Amygdala (tissue), 56 donors: ENCODE measurements at places on chromosomes 3 and 15.

GRCh38 chr3:52215351-52215750 is 10.1 kb downstream of the TLR9 start:
- DNase-seq: no peak

DNA sequence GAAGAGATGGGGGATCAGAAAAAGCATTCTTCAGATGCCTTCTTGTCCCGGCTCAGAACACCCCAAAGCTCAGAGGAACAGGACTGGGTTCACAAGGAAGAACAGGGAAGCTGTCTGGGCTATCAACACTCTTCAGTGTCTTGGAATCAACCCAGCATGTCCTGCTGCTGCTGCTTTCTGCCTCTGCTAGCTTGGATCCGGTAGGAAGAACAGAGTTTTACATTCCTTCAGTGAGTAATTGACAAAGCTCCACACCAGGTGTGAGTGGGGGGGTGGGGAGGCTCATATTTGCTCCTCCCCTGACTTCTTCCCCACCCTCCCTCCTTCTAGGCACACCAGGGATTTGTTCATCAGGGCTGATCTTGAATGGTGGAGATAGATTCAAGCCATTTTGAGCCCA is 13.1 kb upstream of the ETV5 start:
- DNase-seq: no peak

DNA sequence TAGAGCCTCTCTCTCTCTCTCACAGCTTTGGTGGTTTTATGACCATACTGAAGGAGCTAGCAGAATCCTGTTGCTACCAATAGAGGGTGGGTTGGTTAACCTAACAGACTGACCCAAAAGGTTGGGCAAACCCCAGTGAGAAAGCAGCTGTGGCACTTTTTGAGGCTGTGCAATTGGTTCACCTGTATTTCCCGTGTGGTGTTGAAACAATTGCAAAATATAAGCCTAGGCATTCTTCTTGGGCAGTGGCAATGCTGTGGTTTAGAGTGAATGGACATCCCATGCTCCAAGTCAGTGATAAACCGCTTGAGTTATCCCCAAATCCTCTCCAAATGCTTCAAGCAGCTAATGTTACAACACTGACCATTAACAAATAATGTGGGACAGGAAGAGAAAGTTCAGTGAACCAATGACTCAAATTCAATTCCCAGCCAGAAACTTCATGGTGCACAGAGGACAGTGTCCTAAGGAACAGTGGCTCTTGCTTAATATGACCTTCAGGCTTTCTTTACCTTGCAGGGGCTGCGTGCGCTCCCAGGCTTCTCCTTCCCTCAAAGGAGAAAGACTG is 261.9 kb upstream of the ICE2 start:
- DNase-seq: no peak

DNA sequence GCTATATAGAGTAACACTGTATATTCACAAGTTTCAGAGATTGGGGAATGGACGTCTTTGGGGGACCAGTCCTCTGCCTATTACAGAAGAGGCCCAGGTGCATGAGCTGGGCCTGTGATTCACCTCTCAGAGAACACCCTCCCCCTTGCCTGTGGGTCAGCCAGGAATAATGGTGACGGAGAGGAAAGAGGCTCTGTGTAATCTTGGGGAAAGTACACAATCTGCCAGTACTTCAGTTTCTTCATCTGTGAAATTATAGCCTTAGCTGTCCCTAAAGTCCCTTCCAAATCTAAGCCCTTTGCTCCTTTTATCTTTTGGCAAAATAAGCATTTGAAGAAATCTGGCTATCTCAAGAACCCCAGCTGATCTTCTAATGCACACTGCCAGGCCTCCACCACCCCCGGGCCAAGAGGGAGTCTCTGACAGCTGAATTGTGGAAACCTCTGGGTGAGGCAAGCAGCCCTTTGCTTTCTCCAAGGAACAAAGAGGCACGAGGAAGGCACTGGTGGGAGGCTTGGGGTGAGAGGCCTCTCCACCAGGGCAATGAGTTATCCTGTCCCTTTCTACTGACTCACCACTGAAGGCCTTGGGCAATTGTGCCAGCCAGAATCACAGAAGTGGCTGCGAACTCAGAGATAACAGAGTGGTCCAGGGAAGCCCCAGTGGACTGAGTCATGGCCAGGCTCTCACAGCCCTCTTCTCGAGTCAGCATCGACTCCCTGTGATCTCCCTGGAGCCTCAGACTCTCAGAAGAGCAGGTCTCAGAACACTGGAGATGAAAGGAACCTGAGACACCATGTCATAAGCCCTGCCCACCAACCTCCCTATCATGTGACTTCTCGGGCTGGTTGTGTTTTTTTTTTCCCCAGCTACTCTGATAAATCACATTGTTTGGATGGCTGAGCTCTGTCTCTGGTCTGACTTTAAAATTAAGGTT is 31.8 kb downstream of the CCNL1 start:
- no peak for DNase-seq

DNA sequence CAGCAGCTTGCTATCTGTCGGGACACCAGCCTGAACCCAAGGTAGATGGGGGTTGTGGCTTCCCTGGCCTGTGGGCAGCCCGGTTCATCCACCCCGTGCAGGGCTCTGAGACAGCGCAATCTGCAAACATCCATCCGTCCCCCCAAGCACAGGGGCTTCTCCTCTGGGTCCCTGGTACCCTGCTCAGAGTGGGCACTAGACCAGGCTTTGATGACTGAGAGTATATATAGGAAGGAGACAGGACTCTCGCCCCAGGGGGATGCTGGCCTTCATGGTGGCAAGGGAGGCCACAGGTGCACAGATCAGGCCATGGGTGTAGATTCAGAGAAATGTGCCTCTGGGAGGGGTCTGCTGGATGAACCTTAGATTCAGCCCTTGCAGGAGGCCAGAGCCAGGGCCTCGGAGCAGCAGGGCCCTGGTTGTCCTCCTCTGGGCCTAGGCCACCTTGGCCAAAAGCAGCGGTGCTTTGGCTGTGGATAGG is 40.3 kb downstream of the CFAP100 start:
- no peak for DNase-seq

DNA sequence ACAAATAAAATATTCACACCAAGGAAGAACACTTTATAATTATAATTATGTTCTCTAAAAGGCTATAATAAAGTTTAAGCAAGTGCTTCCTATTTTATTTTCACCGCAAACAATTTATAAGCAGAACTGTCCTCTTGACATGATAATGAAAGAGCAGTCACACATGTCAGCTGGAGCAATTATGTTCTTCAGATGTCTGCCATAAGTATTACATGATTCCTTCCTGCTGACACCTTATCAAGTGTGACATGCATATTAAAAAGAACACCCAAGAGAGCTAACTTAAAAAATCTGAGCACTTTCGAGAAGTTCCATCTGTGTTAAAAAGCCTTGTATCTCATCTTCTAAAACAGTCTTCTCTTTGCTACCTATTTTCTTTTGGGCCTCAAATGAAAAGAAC is 249.5 kb downstream of the SQOR start:
- DNase-seq: no peak

- DNase-seq: peak; percentile 60
Measured at GRCh38 chr15:69893863-69894262, 203.9 kb downstream of the TLE3 start.

DNA sequence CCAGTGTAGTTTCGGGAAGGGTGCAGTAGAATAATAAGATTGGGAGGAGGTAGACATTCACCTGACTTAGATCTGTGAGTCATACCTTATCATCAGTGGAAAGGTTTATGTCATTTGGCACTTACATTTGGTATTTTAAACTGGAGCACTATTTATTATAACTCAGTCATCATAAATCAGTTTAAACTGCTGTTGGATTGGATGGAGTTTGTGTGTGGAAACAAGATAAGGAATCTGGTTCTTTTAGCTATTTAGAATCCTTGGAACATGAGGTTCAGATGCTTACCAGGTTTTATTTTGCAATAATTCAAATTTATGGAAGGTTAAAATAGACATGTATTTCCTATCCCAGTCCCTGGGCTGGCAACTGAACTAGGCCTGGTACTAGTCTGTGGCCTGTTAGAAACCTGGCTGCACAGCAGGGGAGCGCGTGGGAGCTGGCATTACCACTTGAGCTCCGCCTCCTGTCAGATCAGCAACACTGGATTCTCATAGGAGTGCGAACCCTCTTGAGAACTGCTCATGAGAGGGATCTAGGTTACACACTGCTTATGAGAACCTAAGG is 34.5 kb downstream of the ZFAND6 start:
- no peak for DNase-seq

DNA sequence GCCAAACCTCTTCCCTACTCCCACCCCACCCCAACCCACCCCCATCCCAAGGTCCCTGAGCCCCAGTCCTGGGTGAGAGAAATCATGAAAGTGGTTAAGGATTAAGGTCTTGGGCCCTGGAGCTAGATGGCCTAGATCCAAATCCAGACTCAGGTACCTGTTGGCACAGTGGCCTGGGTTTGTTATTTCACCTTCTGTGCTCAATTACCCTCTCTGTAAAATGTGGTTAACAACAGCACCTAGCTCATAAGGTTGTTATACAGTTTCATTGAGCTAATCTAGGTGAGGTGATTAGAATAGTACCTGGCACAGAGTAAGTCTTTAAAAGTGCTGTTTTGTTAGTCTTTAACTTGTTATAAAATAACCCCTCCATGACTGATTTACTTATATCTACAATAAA is 6.4 kb upstream of the SNUPN start:
- no peak for DNase-seq

DNA sequence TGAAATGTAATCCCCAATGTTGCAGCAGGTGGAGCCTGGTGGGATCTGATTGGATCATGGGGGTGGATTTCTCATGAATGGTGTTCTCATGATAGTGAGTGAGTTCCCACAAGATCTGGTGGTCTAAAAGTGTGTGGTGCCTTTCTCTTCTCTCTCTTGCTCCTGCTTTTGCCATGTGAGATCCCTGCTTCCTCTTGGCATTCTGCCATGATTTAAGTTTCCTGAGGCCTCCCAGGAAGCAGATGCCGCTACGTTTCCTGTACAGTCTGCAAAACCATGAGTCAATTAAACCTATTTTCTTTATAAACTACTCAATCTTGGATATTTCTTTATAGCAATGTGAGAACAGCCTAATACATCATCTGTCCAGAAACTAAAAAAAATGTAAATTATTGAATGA is 298.3 kb downstream of the MEX3B start:
- DNase-seq: no peak

GRCh38 chr3:185625784-185626183 is 39.7 kb downstream of the SENP2 start:
- DNase-seq: no peak

- no peak for DNase-seq
Measured at GRCh38 chr15:27545494-27546255, 553.4 kb downstream of the OCA2 start.

- no peak for DNase-seq
Measured at GRCh38 chr3:119318876-119319275, 24.7 kb downstream of the ARHGAP31 start.

GRCh38 chr15:100234158-100235029 is 107.4 kb downstream of the ADAMTS17 start:
- no peak for DNase-seq

DNA sequence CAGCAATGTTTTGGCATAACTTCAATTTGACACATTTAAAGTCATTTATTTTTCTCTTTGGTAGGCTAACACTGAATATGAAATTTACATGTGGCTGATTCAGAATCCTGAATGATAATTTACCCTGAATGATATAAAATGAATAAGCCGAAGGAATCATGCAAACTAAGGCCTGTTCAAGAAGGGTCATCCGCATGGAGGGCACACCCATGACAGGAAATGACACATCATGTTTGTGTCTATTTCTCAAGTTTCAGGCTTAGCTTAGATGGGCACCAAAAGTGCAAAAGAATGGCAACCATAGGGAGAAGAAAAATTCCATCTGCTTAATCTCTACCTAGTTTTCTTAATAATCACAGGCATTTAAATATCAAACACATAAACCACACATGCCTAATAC is 141.5 kb downstream of the DUT start:
- DNase-seq: no peak

DNA sequence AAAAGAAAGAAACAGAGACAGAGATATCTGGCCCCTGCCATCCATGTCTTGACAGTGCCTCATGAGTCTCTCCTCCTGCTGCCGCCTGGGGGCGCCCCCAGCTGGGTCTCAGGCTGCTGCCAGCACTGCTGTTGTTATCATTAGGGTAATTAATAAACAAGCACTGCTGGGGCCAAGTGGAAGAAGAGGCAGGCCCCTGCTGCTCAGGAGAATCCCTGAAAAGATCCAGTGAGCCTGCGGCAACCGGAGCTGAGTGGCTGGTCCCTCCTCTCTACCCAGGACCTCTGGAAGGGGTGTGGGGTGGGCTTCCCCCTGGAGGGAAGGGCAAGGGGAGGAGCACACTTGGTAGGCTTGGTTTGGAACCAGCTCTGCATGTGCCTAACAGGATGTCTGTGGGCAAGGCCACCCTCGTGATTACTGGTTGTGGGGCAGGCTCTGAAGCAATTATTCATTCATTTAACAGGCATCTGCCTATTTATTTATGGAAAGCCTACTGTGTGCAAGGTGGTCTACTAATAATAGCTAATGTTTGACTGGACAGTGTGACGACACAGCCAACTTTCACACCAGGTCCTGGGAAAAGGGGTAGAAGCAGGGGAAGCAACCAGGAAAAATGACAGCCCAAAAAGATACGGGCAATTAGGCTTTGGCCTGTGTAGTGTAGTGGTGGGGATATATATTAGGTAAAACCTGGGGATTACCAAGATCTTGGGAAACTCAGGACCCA is 1.2 kb upstream of the TYRO3 start:
- peak; percentile 60 for DNase-seq

GRCh38 chr3:185070491-185071286 is 82.2 kb downstream of the C3orf70 start:
- no peak for DNase-seq

DNA sequence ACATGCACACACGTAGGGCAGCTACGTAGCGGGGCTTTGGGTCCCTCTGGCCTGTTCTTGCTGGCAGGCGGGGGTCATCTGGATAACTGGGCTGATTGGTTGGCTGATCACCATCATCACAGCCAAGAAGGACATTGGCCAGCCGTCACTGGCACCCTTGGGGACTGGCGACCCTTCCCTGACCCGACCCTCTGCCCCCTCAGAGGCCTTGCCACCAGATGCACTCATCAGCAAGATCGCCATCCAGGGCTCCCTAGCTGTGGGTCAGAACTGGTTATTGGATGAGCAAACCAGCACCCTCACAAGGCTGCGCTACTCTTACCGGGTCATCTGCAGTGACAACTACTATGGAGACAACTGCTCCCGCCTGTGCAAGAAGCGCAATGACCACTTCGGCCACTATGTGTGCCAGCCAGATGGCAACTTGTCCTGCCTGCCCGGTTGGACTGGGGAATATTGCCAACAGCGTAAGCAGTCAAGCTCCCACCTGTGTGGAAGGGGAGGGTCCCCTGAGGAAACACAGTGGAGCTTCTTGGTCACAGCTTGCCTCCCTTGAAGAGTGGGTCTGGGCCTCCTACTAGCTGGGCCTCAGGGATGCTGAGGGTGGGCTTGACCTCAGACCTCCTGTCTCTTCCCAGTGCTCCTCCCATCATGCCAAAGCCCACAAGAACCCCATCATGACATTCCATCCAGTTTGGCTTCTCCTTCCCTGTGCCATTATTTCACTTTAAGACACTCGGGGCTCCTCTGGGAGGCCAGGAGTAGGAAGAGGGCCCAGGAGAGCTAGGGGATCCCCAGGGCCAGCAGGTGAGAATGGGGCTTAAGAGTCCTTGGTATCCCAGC is 2.4 kb downstream of the DLL4 start:
- no peak for DNase-seq
